ENCODE measurements at places on chromosomes 16 and 17.

DNA sequence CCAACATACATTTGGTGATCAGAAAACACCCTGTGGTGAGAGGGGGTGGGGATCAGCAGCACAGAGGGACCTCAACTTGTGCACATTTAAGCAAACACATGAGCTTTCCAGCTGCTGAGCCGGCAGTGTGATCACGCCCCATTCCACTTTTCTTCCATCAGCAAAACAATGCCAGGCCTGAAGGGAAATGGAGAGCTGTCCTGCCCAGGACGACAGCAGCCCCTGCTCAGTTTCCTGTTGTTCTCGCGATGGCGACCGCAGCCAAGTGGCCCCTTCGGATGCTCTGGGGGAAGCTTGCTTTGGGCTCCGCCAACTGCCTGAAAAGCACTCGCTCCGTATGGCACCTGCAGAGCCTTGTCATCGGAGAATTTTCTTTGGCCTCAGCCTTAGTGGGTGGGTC is 272.3 kb downstream of the FOXL1 start:
- no peak for DNase-seq

GRCh38 chr17:3526971-3527370 is 30.6 kb downstream of the TRPV3 start:
- DNase-seq, result no peak

DNA sequence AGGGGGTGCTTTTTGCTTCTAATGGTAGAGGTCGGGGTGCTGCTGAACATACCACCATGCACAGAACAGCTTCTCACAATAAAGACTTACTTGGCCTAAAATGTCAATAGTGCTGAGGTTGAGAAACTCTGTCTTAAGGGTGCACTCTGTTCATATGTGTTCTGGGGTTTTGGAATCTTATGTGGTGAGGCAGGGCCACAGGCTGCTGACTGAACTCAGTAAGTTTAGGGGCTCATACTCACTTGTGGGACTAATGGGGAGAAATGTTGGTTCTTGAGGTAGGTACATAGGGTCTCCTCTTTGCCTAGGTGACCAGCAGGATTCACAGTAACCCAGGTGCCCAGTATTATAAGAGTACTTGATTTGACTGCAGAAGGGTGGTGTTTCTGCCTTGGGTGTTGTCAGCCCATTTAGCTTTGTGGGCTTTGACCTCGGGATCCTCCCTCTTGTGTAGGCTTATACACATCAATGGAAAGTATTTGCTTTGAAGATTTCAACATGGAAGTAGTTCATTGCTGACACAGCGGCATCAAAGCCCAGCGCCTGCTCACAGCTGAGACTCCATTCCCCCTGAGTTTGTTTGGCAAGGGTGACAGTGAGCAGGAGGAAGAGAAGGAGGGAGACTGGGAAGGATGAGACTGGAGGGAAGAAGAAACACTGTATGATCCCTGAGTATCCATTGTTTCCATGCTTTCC is 17.2 kb downstream of the SLC7A6 start:
- no peak for DNase-seq

GRCh38 chr17:77792626-77793025 is 165.9 kb upstream of the TNRC6C start:
- DNase-seq, result no peak

DNA sequence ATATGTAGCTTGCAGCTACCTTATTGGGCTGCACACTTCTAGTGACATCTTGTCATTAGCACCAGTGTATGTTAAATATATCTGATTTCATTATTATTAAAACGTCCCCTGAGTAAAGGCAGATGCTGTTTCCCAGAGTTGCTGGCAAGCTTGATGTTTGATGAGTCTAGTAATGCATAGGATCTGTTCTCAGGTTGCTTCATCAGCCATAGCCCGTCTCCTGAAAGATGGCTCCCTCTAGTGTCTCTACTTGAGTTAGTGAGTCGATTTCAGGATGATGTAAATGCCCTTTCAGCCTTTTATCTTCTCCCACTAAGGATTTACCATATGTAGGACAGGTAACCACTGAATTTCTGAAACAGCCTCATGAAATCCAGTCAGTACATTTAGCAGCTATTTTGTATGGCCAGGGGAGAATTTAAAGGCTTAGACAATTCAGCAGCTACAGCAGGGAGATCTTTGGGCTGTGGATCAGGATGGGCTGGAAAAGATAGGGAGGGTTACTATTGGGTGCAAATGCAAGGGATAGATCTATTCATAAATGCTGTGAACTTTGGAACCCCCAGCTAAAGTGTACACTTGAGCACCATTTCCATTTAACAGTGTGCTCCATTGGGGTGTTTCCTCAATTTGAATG is 376.3 kb downstream of the CNTNAP4 start:
- peak; percentile 38 for DNase-seq

GRCh38 chr17:81471818-81472456 is 40.7 kb downstream of the ACTG1 start:
- peak; percentile 46 for DNase-seq

DNA sequence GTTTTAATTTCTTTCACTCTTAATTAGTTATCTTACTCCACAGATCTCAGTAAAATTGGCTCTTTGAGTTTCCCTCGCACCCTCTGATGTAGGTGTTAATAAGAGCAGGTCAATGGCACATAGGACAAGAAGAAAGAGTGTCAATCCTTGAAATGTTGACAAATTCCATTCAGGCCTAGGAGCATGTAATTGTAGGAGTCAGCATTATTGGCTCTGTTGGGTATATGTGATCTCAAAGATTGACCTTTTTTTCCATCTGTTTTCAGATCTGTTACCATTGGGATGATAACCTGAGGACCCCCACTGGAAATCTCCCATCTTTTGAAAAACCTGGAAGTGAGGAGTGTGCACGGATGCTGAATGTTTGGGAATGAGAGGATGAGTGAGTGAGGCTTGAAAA is 11.8 kb upstream of the TBKBP1 start:
- no peak for DNase-seq

DNA sequence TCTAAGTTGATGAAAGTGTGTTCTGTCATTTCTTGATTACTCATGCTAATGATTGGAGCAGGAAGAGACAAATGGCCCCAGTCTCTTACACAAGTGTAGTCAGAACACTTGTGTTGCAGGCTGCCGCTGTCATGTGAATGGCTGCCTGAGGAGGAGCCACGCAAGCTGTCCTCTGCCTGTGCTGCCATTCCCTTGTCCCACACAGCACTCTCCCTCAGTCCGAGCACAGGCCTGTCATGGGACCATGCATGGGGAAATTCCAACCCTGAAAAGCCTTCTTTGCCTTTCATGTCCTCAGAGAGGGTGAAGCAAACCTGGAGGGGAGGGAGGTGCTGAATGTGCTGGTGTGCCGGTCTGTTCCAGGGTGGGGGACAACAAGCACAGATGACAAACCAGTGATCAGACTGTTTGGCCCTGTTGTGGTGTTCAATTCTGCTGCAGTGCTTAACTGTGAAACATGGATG is 109.4 kb downstream of the MRTFB start:
- DNase-seq, result no peak

GRCh38 chr17:60468371-60468770 is 46.1 kb downstream of the CHCT1 start:
- no peak for DNase-seq

- DNase-seq, result no peak
These were observed 46.5 kb downstream of the GAS7 start for GRCh38 chr17:10151667-10152496.
